ENCODE measurements at places on chromosomes 3 and 15. TPM values are rescaled to one million over a fixed set of nuclear protein-coding genes. Genes with fewer than 3 reads are reported as not detected.

Gene TIGIT
- total RNA-seq: 0.34 TPM

DNA sequence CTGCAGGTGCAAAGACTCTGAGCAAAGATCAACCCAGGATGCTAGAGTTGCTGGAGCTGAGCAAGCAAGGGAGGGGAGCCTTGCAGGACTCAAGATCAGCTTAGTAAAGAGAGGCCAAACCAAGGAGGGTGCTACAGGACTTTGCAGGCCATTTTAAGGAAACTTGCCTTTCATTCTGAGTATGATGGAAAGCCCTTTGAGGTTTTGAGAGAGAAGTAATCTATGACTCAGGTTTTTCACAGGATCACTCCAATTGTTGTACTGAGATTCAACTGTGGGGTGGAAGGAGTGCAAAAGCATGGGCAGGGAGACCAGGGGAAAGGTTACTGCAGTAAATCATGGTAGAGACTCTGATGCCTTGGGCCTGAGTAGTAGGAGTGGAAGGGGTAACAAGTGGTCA, 260.4 kb upstream of the GPR149 start:
- DNase-seq: no peak

Gene NOP10
- 59.2 TPM for total RNA-seq

GRCh38 chr3:13785351-13785750, 94.5 kb downstream of the WNT7A start:
- no peak for DNase-seq

DNA sequence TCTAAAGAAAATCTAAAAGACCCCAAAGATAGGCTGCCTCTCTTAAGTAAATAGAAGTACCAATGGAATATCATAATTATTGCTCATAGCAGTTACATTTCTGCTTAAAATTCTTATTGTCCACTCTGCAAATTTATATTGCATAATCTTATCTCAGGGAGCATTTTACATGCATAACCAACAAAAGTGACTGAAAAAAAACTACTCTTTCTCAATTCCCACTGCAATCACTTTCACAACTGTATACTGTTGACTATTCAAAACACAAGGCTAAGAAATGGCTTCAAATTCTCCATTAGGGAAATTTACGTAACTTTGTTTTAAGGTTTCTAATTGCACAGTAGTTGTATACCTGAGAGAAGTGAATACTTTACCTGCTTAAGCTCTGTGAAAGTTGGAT, 56.3 kb downstream of the HMG20A start:
- DNase-seq: no peak

- DNase-seq: no peak
These were observed 6.1 kb downstream of the SPG11 start for GRCh38 chr15:44657378-44657777.

- no peak for DNase-seq
These were observed 796.6 kb upstream of the GBE1 start for GRCh38 chr3:82558081-82558480.

DNA sequence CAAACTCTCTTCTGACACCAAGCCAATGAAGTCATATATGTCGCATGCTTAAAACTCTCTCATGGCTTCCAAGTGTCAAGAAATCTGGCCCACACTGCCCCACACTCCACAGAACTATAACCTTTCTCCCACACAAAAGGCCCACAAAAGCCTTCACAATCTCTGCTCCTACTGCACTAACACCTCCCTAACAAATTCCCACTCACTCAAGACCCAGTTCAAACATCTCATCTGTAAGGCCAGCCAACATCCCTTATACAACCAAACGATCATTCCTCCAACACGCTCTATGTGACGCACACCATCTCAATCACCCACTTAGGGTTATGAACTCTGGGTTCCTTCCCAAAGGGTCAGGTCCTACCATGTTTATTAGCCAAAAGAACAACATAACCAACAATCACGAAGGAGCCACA, 13.5 kb downstream of the TBC1D2B start:
- DNase-seq: no peak

Gene ZIC4
- total RNA-seq: 0.04 TPM

DNA sequence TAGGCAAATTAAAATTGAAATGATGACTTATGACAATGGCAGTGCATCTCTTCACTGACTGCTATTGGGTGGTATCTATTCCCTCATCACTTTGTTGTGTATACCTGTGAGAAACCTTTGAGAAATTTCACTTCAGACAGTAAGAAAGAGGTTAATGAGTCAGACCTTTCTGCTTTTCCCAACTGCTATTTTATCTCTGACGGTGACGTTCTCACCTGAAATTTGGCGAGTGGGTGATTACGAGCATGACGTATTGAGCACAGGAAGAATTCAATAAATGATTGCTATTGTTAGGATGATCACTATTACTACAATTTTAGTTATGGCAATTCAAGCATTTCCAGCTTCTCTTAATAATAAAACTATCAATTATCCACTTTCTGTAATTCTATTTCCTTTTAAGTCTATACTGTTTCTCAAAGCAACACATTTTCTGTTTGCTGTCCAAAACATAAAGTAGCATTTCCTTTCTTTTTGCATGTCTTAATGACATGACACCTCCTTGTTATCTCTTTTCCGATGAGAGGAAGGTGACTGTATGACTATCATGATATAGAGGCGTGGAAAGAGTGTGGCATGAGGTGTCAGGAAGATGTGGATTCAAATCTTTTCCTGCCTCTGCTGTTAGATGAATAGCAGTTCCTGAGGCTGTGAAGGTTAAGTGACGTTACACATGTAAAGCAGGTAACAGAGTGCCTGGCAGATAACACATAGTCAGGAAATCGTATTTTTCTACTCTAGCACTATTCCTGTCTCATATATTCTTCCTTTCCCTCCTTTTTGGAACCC, 504.9 kb upstream of the SEMA6D start:
- DNase-seq: no peak

Gene IL5RA
- not detected for total RNA-seq

Gene XXYLT1
- total RNA-seq: 1.8 TPM

Gene ANKRD34C
- total RNA-seq: not detected

Gene CD80
- 1.3 TPM for total RNA-seq

Gene DNAH1
- total RNA-seq: 1.6 TPM

Gene CNTN3
- total RNA-seq: 4.3 TPM

GRCh38 chr3:39220407-39221140, 28.2 kb upstream of the XIRP1 start:
- no peak for DNase-seq

GRCh38 chr15:64141798-64142512, 9.6 kb upstream of the SNX22 start:
- DNase-seq: no peak

- peak; percentile 24 for DNase-seq
These were observed 1003.9 kb upstream of the NR2F2 start for GRCh38 chr15:95326431-95327182.

- no peak for DNase-seq
These were observed 53.4 kb downstream of the DENND4A start for GRCh38 chr15:65738649-65739048.

Gene IMPG2
- total RNA-seq: 0.10 TPM

GRCh38 chr3:66597308-66597863, 96.6 kb upstream of the LRIG1 start:
- DNase-seq: no peak

Gene ZDHHC23
- 10.4 TPM for total RNA-seq

Gene MYZAP
- total RNA-seq: 0.62 TPM

DNA sequence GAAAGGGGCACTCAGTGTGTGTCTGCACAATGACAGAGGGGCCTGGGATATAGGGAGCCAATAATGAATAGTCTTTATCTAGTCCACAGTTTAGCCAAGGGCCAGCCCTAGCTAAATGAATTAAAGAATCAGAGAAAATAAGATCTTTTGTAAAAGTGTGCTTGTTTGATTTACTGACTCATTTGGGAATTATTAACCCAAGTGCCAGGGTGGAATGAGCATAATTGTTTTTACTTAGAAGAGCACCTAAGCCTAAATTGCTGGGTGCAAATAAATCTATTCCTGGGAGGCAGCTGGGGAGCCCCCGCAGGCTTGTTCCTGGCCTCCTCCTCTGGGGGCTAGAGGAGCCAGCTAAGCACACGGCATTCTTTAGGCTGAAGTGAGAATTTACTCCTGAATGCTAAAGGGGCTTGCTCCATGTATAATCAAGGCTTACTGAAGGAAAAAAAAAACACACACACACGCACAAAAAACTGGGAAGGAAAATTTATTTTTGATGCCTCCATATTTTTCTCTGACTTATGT, 405.3 kb upstream of the SUCLG2 start:
- no peak for DNase-seq

GRCh38 chr3:170488802-170489201, 70.1 kb downstream of the CLDN11 start:
- peak; percentile 70 for DNase-seq

DNA sequence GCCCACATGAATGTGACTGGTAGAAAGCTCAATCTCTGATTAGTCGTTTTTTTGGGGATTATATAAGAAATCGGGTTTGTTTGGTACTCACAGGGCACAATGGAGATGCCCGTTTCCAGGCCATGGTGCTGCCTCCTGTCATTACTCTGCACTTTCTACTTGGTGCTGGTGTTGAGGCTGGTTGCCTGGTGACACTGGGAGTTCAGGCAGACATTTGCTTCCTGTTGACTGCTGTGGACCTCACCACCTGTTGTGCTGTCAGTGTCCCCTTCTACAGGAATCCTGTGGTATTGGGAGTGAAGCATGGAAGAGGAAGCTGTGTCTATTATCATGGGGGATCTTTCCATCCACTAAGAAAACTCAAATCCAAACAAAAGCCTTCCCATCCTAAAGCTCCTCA, 227.2 kb upstream of the TBL1XR1 start:
- no peak for DNase-seq

- no peak for DNase-seq
These were observed 105.9 kb downstream of the RARB start for GRCh38 chr3:25534007-25534406.

Gene PROK2
- 0.78 TPM for total RNA-seq

DNA sequence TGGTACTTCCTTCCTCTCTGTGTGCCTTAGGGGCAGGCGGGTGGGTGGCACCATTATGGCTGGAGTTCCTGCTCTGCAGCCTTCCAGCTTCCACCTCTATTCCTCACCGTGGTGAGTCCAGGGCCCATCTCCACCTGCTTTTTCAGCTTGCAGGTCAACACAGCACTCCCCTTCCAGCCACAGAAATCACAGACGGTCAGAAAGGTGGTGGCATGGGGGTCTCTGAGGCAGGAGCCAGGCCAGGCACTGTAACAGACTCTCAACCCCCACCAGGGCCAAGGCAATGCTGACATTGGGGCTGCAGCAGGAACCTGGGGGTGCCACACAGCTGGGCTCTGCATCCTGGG, 16.6 kb downstream of the KLF15 start:
- DNase-seq: no peak
